ENCODE measurements at places on chromosomes 5 and 9. TPM values are rescaled to one million over a fixed set of nuclear protein-coding genes. Genes with fewer than 3 reads are reported as not detected.
A peak's percentile ranks its signal among the peaks of the same experiment; 100 is the strongest.

DNA sequence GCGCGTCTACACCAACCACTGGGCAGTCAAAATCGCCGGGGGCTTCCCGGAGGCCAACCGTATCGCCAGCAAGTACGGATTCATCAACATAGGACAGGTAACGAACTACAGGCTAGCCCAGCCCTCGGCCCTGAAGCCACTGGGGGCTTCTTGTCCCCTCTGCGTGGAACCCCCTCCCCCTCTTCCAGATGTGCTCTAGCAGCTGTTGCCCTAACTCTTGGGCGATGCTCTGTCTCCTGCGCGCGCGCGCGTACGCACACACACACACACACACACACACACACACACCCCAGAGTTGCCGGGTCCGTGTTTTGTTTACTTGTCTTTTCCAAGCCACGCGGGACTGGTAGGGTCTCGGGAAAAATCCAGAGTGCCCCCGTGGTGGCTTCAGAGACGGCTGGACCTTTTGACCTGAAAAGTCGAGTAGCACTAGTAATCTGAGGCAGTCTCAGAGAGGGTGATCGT lies 836 bp downstream of the PCSK5 start:
- DNase-seq, result peak; percentile 53

DNA sequence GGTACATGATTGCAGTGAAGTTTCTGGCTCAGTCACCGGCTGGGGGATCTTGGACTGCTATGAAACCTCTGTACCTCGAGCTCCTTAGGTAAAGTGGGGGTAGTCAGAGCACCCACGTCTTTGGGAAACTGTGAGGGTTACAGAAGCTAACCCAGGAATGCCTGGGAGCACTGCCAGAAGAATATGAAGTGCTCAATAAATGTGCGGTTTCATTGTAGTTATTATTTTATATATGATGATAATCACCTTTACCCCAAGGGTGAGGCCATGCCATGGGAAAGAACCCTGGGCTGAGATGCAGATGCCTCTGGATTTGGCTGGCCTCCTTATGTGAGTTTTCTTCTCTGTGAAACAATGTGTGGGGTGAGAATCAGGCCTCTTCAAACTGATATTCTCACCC lies 3.7 kb downstream of the NPR3 start:
- no peak for DNase-seq

DNA sequence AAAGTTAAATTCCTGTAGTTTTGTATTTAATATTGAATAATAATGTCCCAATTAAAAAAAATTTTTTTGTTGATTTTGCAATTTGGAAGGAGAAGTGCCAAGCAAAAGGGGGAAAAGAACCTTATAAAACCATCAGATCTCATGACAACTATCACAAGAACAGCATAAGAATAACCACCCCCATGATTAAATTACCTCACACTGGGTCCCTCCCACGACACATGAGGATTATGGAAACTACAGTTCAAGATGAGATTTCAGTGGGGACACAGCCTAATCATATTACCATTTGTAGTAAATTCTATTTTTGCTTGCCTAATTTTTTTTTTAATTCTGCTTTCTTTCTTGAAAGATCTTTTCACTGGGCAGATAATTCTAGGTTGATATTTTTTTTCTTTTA lies 33.4 kb upstream of the FCHO2 start:
- no peak for DNase-seq

- no peak for DNase-seq
These were observed 31.6 kb upstream of the CTSL start for GRCh38 chr9:87694236-87694755.

DNA sequence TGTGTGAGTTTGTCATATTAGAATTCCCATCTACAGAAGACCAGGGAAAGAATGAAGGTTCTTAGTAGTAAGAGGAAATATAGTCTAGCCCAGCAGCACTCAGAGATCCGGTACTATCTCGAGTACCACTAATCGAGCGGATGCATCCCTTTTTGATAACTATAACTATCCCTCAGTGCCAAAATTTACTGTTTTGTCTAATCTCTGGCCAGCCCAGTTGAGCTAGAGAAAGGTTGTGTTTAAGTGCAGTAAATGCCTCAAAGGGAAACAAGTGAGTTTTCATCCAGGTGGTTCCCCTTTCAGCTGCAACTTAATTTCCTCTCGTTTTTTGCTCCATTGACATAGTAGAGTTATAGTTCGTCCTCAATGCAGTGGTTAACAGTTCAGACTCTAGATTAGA lies 146.7 kb downstream of the GPBP1 start:
- DNase-seq, result no peak

DNA sequence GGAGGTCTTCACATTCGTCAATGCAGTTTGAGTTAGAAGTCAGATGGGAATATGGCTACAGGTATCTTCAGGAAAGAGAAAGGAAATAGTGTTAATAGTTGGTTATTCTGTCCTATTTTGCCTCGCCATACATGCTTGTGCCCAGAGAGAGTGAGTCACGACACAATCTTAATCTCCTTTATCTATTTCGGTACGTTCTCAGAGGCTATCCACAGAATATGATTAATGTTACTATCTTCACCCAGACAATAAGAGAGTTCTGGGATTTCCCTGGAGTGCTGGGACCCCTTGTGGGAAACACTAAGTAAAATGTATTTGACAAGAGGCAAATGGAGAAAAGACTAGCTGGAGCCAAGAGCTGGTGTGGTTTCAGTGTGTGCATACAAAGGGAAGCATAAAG lies 25.5 kb downstream of the MINAR2 start:
- DNase-seq, result no peak

Gene FCN2
- not detected for polyA plus RNA-seq

Gene SPATA31D4
- not detected for polyA plus RNA-seq

Measured in mammary epithelial cell (primary cell).